ENCODE measurements at places on chromosomes 6 and 20.

DNA sequence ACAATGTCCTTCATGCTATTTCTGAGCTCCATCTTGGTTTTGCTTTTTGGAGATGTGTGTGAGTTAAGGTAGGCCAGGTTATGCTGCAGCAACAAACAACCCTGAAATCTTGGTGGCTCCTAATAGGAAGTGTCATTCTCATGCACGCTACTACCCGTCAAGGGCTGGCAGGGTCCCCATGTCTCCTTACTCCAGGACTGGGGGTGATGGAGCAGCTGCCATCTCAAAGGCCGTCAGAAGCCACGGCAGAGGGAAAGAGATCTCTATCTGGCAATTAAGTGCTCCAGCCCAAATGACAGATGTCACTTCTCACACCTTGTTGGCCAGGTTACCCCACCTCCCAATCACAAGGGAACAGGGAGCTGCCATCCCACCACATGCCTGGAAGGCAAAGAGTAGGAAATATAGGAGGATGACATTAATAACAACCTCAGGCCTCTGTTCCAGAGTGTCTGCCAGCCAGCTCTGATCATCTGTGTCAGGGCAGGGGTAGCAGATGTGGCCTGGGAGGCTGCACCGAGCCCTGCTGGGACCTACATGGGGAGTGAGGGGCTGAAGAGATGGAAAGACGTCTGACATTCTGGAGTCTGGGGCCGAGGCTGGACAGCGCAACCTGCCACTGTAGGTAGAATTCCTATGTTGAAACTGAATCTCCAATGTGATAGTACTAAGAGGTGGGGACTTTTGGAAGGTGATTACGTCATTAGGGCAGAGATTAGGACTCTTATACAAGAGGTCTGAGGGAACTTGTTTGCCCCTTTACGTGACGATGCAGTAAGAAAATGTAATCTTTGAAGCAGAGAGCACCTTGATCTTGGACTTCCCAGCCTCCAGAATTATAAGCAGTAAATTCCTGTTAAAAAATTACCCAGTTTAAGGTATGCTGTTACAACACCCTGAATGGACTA, 4.8 kb upstream of the SDCBP2 start:
- no peak for DNase-seq

DNA sequence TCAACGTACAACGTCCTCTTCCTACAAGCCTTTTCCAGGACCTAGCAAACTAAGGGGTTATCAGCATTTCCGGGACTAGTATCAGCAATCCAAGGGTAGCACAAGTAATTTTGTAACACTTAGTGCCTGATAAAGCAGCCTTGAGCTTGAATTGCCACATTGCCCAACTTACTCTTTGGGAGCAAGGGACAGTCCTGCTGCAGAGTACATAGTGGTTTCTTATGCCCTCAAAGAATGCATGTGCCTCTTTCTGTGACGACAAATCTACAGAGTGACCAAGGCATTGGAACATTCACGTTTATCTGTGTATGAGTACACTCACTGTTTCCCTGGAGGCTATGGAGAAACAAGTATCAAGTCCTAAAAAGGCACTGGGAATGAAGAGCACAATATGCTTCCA, 3.2 kb upstream of the ID4 start:
- DNase-seq, result no peak

DNA sequence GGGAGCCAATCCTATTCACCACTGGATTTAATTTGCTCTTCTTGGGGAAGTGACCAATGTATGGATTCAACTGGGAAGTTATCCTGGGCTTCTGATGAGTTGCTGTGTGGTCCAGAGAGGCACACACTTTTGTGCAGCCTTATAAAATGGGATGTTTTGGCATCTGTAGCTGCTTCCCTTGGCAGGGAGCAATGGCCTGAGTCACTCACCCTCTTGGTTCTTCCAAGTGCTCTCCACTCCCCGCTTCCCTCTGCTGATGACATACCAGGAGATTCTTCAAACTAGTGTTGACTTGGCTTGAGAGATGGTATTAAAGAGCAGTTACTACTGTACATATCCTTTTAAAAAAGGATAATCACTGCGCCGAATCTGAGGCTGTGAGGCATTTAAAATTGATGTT, 105.8 kb downstream of the JARID2 start:
- DNase-seq, result no peak

GRCh38 chr6:154602708-154603107, 92.2 kb upstream of the CNKSR3 start:
- no peak for DNase-seq

DNA sequence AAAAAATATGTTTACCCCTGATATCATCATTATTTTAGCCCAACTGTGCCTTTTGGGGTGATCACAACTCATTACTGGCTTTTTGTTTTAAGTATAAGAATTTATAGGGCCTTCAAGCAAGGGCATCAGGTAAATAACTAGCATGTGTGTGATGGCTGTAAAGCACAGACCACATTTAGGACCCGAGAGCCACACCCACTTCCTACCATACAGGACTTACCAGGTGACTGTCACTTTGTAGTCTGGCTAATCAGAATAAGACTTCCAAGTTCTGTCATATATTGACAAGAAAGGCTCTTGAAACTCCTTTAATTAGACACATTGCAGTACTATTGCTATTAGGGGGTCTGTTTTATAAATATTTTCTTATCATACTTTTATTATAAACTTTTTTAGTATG, 31.1 kb downstream of the TMEM242 start:
- DNase-seq, result no peak

GRCh38 chr20:573414-574296, 30.1 kb upstream of the CSNK2A1 start:
- no peak for DNase-seq

DNA sequence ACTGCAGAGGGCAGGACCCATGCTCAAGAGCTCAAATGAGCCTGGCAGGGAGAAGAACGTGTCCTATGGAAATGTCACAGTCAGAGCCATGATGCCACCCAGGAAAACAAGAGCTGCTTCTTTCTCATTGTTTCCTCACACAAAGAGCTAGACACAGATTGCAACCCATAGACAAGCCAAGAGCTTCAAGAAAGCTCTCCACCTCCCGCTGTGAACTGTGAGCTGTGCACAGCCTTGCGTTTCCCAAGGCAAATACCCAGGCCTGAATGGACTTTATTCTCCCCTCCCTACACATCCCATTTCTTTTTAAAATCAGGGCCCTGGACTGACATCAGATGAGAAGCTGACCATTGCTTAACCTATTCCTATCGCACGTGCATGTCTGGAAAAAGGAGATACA, 388.8 kb downstream of the RNGTT start:
- peak; percentile 46 for DNase-seq

DNA sequence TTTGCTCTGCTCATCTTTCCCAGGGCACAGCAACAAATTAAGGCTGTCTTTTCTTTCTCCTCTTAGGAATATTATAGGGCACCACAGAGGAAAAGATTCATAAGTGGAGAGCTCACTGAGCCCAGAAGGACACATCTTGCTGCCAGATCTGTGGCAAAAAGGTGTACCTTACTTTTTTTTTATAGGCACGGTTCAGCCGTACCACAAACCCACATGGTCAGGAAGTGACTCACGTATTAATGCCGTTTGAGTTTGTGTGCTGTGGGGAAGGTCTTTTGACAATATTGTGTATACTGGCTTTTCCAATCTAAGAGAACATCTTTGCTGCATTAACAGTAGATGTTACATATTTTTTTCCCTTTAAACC, 28.4 kb downstream of the PAQR8 start:
- DNase-seq, result no peak

DNA sequence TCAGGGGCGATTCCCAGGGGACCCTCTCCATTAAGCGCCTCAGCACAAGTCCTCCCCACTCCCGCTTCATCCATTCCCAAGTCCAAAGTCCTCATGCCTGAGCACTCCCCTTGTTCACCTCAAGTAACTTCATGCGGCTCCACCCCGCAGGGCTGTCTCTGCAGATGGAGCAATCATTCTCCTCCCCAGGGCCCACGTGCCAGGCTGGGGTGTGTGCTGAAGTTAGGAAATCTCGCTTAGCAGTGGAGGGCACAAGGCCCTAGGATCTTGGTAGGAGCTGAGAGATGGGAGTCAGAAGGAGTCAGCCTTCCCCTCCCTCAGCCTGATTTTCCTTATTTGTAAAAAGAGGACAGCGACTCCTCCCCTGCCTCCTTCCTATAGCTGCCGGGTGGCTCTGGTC, 3.5 kb downstream of the TGM3 start:
- DNase-seq, result no peak

DNA sequence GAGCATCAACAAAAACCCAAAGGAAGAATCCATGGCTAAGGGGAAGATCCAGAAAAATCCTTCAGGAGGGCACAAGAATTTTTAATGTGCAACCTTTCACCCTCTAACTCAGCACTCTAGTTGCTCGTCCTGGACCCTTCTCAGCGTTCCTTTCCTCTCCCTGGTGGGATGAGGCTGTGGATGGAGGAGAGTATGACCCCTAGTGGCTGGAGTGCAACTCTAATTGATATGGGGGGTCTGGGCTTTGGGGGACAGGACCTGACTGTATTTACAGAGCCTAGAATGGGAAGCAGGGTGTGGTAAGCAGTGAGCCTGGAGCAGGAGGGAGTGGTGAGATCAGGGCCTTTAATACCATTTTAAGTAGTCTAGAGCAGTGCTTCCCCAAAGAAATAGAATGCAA, 83.9 kb upstream of the CEP85L start:
- no peak for DNase-seq

- no peak for DNase-seq
Measured at GRCh38 chr6:84390851-84391250, 163.4 kb upstream of the CEP162 start.

DNA sequence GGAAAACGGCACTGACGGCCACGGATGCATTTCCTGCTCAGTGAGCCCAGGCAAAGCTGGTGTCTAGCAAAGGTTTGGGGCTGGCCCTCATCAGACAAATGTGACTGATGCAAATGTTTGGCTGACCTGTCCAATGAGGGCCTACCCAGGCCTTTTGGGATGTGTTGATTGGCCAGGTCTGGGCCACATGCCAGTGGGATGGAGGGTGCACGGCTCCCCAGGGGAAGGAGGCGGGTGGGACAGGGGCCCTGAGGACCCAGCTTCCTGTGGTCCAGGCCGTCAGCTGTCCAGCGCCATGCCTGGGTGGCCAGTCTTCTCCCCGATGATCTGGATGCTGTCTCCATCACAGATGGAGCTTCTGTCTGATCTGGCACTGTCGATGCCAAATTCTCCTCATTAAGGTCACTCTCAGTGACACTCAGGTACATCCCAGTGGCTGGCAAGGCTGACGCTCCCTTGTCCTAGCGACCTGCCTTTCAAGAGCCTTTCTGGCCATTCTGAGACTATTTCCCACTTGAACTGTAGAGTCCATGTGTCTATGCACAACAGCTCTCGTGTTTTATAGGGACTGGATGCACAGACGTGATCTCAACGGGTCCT, 43.0 kb downstream of the NTSR1 start:
- DNase-seq, result no peak

DNA sequence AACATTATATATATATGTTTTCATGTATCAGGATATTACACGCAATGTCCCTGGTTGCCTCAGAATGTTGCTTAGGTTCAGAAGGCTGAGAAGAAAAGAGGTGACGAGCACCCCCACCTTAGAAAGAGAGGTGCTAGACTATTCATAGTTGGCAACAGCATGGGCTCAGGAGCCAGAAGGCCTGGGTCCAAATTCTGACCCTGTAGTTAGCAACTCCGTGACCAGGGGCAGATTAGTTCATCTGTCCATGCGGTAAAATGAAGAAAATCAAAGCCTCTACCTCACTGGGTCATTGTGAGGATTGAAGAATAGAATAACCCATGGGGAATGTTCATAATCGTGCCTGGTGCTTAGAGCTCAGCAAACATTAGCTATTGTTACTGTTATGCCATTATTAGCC, 5.4 kb upstream of the SIRT5 start:
- no peak for DNase-seq

- no peak for DNase-seq
Measured at GRCh38 chr20:58613061-58613854, 37.8 kb upstream of the STX16 start.

DNA sequence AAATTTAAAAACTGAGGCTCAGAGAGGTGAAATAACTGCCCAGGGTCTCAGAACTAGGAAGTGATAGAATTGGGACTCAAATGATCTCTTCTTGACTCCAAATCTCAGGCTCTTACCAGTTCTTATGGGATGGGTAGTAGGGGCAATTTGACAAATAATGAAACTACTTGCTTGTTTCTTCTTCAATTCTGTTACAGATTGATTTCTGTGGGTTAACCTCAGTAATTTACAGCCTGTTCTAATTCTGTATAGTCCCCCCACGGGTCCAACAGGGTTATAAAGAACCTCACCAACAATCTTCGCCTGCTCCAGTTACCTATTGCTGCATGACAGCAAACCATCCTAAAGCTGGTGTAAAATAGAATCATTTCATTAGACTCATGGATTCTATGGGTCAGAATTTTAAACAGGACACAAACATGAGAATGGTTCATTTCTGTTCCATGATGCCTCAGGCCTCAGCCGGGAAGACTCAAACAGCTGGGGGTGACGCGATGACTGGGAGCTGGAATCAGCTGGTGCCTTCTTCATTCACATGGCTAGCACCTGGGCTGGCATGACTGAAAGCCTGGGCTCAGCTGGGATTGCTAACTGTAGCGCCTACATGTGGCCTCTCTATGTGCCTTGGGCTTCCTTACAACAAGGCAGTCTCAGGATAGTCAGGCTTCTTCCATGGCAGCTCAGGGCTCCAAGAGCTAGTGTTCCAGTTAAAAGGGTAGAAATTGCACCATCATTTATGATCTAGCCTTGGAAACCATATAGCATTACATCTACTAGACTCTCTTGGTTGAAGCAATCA, 6.6 kb upstream of the WFDC2 start:
- no peak for DNase-seq

- DNase-seq, result no peak
Measured at GRCh38 chr6:28264834-28265401, 2.0 kb upstream of the ZSCAN26 start.

- DNase-seq, result no peak
Measured at GRCh38 chr6:81130969-81131368, 621.5 kb downstream of the TENT5A start.

DNA sequence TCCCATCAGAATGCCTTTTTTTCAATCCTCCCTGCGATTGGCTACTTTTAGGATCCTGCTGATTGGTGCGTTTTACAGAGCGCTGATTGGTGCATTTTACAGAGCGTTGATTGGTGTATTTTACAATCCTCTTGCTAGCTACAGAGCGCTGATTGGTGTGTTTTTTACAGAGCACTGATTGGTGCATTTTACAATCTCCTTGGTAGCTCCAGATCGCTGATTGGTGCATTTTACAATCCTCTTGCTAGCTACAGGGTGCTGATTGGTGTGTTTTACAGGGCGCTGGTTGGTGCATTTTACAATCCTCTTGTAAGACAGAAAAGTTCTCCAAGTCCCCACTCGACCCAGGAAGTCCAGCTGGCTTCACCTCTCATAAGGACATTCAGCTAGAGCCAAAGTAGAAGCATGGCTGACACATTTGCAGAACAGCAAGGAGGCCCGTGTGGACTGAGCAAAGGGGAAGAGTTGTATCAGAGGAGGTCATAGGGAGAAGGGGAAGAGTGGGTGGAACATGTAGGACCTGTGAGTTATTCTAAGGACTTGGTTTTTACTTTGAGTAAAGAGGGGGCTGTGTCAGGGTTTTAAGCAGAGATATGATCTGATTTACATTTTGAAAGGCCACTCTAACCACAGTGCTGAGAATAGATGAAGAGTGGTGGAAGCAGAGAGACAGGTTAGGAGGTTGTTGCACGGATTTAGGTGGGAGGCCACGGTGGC, 2.6 kb downstream of the ALDH5A1 start:
- no peak for DNase-seq

Measured in neuronal stem cell (in vitro differentiated cells).